ENCODE measurements at places on chromosomes 7 and 10.

DNA sequence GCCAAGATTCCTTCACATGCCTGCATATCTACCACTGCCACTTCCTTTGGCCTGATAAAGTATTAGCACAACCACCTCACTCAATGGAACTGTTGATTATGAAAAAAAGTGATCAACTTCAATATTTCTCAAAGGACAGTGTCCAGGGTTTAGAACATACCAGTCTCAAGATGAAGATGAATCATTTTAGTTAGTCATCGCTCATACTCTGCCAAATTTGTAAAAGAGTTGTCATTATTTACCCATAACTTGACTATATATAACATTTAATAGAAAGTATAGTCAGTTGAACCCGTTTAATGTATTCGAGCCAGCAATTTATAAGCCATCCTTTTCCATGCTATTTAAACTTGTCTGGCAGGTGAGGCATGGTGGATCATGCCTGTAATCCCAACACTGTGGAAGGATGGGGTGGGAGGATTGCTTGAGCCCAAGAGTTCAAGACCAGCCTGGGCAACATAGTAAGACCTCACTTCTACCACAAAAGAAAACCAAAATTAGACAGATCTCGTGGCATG is 33.2 kb downstream of the SPAM1 start:
- DNase-seq, result no peak

- no peak for DNase-seq
These were observed 63.0 kb downstream of the GRID1 start for GRCh38 chr10:86303626-86304025.

DNA sequence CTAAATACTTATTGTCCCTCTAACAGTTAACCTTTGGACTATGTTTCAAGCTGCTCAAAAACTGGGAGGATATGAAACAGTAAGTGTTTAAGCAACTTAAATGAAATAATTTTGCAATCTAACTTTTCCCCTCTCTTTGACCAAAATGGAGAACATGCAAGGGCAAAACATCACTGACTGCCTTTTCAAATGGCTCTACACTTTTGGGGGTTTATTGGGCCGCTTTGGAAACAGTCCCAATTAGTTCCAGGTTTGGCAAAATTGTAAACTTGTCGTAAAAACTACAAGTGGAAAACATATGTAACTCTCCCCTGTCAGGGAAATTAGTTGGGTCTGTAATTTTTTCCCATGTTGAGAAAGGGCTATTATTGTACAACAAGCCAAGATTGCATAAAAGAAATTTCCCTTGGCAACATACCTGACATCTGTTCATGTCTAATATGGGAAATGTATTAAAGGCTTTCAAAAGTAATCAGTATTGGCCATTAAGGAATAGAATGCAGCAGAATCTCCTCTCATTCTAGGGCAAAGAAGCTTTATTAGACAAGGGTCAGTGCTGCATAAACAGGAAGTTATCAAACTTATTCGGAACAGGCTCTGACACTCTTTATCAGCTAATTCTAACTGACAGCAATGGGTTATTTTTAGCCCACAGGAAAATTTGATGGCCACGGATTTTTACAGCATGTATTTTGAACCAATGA is 157.9 kb downstream of the ARID5B start:
- no peak for DNase-seq

DNA sequence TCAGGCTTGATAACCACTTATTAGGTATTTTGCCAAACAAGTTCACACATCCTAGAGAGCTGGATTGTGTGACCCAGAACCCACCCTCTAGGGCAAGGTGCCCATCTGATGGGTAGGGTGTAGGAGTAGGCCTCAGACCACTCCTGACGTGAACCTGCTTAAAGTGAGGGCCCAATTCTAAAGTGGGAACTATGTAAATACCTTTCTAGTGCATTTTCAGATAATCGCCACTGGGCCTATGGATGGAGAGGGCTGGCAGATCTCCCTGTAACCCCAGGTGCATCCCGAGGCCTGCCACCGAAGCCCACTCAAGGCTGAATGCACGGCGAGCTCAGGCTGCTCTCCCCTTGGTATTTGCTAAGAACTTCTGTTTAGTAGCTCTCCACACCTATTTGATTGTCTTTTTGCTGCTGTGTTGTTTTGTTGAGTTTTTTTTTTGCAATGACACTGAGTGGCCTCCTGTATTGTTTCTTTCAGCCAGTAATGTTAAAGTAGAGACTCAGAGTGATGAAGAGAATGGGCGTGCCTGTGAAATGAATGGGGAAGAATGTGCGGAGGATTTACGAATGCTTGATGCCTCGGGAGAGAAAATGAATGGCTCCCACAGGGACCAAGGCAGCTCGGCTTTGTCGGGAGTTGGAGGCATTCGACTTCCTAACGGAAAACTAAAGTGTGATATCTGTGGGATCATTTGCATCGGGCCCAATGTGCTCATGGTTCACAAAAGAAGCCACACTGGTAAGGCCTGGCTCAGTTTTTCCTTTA is 71.7 kb downstream of the IKZF1 start:
- DNase-seq, result no peak

DNA sequence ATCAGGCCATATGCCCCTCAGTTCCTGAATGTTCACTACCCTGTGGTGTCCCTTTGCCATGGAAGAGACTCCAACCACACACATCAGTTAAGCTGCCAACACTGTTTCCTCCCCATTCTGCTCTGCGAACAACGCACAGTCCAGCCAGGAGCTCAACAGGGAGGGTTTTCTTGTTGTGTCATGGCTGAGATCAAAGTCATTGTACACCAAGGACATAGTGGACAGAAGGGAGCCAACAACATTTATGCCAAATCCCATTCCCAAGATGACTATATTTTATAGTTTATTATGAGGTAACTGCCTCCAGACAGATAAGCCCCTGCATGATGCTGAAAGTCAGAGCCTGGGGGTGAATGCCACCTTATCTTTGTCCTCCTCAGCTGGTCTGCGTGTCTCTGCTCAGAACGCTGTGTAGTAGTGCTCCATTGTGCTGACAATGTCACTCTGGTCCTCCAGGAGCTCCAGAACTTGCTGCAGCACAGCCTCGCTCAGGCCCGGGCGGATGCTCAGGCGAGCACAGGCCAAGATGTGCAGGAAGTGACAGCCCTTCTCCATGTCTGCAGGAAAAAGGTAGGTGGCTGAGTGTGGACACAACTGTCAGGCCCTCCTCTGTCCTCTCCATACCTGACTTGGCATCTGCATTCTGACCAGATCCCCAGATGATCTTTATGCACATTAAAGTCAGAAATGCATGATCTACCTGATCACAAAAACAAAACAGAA is 27.1 kb upstream of the SH3PXD2A start:
- DNase-seq, result no peak

DNA sequence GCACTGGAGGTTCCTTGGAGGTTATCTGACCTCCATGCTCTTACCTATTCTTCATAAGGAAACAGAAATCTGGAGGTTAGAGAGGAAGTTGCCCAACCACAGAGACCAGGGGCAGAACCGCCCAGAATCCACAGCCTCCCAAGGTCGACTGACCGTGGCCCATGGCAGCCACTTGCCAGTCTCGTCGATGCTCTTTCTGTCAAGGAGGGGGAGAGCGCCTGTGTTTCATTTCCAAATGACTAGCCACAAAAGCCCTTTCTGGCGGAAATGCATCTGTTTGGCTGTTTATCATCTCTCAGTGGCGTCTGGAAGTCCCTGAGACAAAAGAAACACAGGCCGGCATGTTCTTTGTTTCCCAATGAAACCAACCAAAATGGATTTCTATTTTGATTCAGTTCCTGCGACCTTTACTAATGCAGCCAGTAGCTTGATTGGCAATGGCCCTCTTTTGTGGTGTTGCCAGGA is 2.9 kb downstream of the RAMP3 start:
- DNase-seq, result no peak

- DNase-seq, result no peak
These were observed 70.3 kb upstream of the MYL10 start for GRCh38 chr7:101699399-101699798.

DNA sequence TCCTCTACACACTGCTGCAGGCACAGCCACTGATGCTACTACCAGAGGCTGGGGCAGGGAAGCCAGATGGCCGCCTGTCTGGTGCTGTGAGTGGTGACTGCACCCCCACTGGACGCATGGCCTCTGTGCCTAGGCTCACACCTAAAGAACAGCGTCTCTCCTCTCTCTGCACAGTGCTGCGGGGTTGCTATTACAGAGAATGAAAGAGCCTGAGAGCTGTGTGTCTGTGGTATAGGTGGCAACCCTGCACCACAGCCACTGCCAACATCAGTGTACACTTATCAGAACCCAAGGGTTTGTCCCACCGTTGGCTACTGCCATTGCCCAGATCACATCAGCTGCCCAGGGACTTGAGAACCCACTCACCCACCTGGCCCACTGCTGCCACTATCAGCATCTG is 4.1 kb upstream of the IFIT2 start:
- DNase-seq, result no peak

DNA sequence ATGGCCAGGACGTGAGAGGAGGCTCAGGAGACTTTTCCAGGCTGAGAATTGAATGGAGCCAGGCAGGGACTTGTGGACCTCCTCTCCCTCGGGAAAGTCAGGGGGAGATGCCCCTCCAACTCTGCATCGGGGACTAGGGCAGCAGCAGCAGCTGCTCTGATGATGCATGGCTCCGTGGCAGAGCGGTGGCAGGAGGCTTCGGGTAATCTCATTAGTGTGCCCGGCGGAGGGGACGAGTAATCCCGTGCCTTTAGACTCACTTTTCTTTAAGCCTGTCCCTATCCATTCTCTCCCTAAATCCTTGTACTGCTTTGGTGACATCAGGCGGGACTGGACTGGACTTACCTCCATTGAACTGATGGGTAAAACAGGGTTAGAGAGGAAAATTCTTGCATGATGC is 75.1 kb downstream of the ZMIZ1 start:
- no peak for DNase-seq

DNA sequence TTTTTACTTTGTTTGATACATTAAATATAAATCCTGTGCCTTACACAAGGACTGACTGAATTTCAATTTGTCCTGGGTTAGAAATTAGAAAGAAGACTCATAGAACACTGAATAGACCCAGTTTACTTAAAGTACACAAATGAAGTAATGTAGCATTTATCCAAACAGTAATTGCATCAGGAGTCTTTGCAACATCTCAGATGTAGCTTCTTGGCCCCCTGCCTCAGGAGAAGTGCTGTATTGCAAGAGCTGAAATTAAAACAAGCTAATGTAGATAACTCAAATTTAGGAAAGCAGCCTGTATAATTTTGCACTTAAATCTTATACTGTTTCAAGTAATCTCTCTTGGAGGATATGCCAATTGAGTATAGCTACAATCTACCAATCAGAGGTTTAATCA is 54.3 kb upstream of the KCND2 start:
- no peak for DNase-seq

- DNase-seq, result no peak
These were observed 2.9 kb upstream of the OSBPL3 start for GRCh38 chr7:24982917-24983316.

Data from stimulated activated CD8-positive, alpha-beta memory T cell treated with anti-CD3 and anti-CD28 coated beads, Interleukin-4, amount 100 ng/mL, for 1 hour (primary cell).